Ovary (tissue), 10 donors: ENCODE measurements at places on chromosomes 7 and 10.

- no peak for DNase-seq
These were observed 482.2 kb upstream of the KLF6 start for GRCh38 chr10:4267086-4267773.

- DNase-seq = no peak
These were observed 27.4 kb upstream of the LOXL4 start for GRCh38 chr10:98295401-98295811.

DNA sequence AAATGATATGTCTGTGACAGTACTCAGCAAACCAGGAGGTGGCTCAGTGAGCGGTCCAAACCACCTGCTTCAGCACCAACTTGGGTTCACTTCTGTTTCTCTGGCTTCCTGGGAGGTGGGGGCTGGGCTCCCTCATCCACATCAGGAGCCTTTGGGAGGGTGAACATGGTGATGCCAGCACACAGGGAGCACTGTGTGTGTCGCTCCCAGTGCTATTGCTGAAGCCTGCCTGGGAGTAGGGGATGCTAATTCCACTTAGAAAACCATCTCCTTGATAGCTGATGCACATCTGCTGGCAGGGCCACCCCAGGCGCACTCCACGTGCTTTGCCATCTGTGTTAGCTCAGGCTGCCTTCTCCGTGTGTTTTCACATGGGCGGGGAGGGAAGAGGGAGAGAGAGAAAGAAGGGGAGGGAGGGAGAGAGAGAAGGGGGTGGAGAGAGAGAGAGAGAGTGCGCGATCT is 58.0 kb downstream of the RAMP3 start:
- DNase-seq = no peak

DNA sequence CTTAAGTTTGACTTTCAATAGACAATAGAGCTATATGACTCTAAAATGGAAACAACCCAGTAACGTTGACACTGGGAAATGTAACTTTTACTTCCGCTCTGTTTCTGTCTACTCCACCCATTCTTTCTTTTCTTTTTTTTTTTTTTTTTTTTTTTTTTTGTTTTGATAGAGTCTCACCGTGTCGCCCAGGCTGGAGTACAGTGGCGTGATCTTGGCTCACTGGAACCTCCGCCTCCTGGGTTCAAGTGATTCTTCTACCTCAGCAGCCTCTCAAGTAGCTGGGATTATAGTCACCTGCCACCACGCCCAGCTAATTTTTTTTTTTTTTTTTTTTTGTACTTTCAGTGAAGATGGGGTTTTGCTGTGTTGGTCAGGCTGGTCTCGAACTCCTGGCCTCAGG is 13.9 kb downstream of the PRSS2 start:
- DNase-seq = no peak

DNA sequence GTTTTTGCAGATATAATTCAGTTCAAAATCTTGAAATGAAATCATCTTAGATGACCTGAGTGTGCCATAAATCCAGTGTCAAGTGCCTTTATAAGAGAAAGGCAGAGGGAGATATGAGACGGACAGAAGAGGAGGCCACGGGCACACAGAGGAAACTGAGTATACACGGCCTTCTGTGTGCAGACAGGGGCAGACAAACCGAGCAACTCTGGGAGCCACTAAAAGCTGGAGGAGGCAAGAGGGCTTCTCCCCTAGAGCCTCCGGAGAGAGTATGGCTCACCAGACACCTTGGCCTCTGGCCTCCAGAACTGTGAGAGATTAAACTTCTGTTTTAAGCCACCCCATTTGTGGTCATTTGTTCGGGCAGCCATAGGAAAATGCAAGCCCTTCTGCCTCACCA is 12.6 kb downstream of the TSPAN15 start:
- no peak for DNase-seq

DNA sequence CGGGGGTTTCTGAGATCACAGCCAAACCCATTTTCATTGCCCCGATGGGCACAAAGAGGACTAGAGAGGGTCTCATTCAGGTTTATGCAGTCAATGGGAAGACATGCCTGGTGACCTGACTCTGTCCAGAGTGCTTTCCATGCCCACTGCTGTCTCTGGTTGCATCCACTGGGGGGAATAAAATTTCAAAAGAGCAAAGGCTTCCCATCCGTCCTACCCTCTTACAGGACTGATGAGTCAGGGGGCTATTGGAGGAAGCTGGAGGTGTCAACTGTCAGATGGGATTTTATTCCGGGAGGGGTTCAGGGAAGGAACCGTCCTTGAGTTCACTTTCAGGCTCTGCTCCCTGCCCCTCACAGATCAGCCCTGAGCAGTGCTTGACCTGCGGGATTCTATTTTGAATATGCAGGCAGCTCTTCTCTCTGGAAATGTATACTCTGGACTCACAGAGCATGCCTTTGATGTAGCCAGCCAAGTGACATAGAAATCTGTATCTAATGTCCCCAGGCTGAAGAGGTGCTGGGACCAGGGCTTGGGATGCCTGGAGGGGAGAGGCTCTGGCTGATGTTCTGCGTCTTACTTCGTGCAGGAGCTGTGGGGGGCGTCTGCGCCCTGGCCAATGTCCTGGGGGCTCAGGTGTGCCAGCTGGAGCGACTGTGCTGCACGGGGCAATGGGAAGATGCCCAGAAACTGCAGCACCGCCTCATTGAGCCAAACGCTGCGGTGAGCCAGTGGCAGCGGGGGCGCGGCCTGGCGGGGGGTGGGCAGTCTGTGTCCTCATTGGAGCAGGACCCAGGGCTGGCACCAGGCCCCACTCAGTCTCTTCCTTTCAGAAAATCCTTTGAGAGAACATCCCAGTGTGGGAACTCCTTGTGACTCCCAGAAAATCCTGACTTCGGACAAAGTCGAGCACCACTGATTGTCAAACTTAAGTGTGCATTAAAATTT is 12.0 kb downstream of the C10orf62 start:
- DNase-seq = no peak

DNA sequence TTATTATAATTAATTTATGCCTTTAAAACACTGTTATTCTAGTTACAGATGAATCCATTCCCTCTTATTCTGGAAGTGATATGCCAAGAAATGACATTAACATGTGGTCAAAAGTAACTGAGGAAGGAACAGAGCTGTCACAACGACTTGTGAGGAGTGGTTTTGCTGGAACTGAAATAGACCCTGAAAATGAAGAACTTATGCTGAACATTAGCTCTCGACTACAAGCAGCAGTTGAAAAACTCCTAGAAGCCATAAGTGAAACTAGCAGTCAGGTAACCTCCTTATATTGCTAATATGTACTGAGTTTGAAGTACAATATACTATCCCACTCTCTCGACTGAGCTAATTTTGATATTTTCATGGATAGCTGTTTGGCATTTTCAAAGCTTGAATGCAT is 81.6 kb downstream of the CYP51A1 start:
- DNase-seq = no peak

GRCh38 chr10:69738071-69738470 is 63.6 kb upstream of the COL13A1 start:
- DNase-seq = no peak

DNA sequence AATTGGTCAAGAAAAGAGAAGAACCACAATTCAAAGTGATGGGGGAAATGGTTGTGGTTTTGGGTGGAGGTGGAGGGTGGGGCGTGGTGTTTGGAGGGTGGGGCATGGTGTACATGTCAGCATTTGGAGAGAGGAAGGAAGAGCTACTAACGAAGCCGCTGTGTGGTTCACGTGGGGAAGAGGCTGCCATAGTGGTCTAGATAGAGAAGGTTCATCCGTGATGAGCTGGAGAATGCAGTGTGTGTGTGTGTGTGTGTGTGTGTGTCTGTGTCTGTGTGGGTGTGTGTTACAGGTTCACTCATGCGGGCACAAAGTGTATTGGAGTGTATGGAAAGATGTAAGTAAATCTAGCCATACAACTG is 6.1 kb upstream of the VCL start:
- no peak for DNase-seq

GRCh38 chr7:118305671-118306070 is 81.2 kb downstream of the ANKRD7 start:
- no peak for DNase-seq

DNA sequence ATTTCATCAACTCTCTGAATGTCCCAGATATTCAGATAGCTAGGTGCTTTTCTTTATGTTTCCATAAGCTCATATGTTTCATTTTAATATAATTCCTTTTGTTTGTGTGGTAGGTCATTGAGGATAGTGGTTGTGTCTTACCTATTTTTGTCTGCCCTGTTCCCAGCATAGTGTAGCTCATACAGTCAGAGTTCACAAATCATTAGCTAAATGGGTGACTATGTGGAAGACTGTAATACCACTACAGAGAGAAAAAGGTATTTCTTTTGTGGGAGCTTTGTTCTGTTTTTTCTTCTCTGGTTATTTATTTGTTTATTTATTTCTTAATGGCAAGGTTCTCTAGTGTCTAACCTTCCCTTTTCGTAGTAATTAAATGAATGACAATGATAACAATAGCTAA is 39.8 kb downstream of the EXOC4 start:
- no peak for DNase-seq

DNA sequence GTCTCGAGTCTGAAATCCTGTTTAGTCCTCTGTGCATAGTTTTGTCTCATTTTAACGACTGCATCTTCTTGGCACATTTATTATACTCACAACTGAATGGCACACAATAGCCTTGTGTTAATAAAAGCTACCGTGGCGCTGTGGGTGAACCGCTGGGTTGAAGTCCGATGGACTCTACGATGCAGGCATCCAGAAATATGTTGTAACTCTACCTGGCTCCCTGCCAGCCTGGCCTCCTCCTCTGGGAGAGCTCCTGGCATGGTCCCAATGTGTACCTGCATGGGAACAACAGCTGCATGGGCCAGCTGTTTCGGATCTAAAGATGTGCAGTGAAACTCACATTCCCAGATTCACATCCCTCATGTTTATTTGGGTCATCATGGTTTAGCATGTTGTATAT is 3.7 kb upstream of the DPYSL4 start:
- no peak for DNase-seq

DNA sequence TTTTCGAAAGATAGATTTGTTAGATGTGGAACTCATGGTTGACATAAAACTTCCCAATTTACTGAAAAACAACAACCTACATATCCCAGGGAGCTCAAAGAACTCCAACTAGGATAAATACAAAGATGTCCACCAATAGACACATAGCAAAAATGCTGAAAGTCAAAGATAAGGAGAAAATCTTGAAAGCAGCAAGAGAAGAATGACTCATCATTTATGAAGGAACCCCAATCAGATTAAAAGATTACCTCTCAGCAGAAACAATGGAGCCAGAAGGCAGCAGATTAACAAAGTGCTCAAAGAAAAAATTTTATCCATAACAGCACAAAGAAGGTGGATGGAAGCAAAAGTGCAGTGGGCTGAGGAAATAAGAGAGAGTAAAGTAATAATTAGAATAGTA is 908.6 kb downstream of the SORCS3 start:
- no peak for DNase-seq

DNA sequence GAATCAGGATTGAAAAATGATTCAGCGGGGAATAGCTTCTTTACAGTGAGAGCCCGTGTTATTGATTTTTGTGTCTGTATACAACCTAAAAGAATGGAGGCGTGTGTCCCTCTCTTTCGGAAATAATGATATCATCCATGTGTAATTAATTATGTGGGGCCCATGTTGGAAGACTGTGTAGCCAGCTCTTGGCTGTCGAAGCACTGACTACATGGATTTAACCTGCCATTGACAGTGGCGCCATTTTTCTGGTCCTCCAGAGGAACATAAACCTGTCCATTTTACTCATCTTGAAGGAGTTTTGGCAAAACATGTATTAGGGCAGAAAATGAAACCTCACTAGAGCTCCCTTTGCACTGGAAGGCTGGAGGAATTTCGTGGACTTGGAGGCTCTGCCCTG is 119.6 kb downstream of the ITIH5 start:
- DNase-seq = no peak

DNA sequence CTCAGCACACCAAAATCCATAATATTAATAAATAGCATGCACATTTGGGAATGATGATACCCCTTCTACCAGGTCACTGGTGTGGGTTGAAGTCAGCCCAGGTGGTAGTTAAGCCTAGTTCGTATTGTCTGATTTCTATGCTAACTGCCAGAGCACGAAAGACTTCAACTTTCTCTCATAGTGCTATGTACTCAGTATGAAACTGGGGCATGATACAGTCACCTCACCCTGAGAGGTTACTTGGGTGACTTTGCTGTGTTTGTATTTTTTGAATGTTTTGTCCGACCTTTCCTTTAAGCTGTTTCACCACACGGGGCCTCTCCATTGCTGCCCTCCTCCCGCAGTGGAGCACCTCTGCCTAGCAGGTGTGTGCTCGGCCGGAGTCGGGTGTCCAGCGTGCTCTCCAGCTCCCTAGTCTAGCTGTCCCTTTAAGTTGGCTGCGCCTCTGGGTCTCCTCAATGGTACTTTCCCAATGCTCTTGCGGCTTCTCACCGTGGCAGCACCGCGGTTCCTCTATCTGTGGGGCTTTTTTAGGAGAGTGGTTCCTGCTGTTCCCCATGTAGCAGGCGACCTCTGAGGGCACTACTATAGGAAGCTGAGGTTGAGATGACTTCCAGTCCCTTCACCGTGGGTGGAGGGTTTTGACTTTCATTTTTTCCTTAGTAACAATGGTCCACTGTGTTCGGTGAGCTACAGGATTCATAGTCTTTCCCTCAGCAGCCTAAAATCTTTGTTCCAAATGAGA is 524.0 kb upstream of the PFKP start:
- DNase-seq = no peak

DNA sequence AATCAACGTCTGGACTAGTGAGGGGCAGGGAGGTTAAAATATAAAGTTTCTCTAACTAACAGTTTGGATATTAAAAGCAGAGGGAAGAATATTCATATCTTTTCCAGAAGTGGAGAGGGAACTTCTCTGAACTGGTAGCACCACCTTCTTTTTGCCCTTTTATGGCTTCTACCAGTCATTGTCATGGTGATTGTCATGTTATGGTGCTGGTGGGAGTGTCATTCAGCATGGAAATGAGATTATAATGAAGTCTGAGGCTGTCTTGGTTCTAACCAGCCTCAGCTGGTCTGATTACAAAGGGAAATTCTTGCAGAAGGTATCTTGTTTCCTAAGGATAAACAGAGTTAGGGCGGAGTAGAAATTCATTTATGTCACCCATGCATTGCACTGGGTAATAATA is 523.8 kb downstream of the ZWINT start:
- DNase-seq = no peak

DNA sequence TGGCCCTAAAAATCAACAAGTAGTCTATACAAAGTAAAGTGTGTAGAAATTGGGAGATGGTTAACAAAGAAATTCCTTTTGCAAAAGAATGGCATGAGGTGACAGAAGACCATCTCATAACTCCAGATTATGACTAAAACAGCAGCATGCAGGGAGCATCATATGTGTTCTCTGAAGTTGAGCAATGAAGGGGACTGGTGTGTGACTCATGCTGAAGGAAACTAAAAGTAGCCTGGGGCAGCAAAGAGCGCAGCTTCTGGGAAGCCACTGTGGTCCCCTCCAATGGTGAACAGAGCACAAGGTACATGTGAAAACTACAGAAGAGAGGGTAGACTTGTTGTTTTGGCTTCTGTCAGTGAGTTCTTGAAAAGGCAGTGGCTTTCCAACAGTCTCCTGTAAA is 133.4 kb downstream of the MACC1 start:
- DNase-seq = peak; percentile 36
